ENCODE measurements at places on chromosomes 7 and 10.

GRCh38 chr10:114045136-114046086 is 1.7 kb downstream of the ADRB1 start:
- no peak for DNase-seq

DNA sequence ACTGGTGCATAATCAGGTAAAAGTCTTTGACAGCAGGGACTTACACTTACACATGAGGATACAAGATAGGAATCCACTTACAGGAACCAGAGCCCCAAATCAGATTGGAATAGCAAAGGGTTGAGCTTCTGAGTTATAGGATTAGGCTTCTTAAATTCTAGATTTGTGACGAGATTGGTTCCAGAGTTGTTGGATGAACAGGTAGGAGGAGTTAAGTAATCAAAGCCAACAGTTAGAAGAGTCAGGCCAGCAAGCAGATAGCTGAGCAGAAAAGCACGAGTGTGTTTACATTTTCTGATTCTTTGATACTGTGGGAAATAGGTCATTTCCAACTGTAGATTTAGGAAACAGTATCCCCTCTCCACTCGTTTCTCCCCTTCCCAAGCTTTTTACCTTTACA is 167.0 kb downstream of the MDFIC start:
- DNase-seq = no peak

DNA sequence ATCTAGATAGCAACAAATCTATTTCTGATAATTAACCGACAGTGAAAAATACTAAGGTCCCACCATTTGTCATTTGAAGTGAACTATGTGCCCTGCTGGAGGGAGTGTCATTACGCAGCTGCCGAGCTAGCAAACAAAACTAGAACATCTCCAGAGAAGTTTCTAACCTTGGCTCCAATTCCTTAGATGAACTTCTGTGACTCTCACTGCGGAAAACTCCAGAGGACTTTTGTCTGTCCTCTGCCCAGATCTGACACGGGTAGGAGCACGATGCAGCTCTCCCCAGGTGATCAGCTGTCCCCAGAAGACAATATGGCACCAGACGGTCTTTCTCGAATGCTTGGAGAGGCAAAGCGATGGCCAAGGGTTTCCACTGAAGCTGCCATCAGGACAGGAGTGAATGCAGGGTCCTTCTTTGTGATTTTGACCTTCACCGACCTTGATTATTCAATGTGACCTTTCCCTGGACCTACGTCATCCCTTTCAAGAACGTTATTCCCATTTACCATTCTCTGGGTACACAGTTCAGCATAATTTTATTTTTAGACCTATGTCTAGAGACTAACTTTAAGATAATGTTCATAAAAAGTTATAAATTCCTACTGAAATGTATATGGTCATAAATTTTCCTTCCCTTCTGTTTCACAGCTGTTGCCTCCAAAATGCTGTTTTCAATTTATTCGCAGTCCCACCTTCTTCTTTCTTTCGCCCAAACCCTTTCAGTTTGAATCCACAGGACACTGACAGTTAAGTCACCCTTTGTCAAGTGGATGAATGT is 116.7 kb upstream of the C7orf33 start:
- no peak for DNase-seq

- DNase-seq = no peak
Measured at GRCh38 chr7:51090411-51090810, 226.2 kb downstream of the COBL start.

- peak; percentile 82 for DNase-seq
Measured at GRCh38 chr10:101011517-101012423, 12.2 kb downstream of the LZTS2 start.

- DNase-seq = no peak
Measured at GRCh38 chr7:37360484-37360883, 88.2 kb downstream of the ELMO1 start.

DNA sequence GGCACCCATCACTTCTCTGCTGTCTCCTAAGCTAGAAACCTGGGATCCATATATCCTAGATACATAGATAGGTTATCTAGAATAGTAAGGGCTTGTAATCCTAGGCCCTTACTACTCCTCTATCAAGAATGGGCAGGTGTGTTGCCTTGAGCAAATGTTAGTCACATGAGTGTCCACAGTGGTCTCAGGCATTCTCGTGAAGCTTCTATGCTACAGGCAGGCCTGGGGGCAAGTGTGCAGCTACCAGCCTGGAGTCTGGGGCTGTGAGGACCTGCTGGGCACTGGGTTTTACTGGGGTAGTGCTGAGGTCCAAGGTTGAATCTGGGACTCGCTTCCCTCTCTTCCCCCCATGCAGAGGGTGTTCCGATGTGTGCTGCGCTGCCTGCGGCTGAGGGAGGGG is 91.4 kb downstream of the ABCC2 start:
- DNase-seq = no peak

DNA sequence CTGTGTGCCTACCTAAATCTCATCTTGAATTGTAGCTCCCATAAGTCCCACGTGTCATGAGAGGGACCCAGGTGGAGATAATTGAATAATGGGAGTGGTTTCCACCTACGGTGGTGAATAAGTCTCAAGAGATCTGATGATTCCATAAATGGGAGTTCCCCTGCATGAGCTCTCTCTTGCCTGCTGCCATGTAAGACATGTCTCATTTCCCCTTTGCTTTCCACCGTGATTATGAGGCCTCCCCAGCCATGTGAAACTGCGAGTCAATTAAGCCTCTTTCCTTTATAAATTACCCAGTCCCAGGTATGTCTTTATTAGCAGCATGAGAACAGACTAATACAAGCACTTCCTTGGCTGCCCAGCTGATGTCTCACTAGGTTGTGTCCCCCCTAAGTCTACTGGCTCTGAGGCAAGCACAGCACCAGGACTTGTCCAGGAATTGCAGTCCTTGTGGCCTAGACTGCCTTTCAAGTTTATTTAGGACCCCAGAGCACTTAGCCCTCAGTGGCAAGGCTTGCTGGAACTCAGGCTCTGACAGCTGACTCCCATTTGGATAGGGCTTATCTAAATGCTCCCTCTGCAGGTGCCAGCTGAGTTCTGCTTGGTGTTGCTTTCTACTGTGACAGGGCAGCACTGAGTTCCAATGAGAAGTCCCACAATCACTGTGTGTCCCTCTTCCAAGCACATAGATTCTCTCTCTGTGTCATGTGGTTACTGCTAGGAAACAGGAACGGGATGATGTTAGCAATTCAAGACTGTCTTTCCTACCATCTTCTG is 59.0 kb upstream of the TAS2R16 start:
- no peak for DNase-seq

GRCh38 chr7:43943417-43944187 is 17.4 kb downstream of the UBE2D4 start:
- no peak for DNase-seq

- no peak for DNase-seq
Measured at GRCh38 chr7:155455132-155455693, 2.7 kb upstream of the EN2 start.

GRCh38 chr7:126203185-126203584 is 1049.6 kb downstream of the GRM8 start:
- DNase-seq = no peak

DNA sequence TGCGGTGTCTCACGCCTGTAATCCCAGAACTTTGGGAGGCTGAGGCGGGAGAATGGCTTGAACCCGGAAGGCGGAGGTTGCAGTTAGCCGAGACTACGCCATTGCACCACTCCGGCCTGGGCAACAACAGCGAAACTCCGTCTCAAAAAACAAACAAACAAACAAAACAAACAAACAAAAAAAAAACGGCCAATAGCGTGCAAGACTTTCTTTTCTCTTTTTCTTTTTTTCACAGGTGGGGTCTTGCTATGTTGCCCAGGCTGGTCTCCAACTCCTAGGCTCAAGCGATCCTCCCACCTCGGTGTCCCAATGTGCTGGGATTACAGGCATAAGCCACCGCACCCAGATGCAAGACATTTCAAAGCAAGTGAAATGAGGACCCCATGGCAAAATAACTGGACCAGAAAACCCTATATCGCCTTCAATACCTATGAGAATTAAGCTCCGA is 1.6 kb downstream of the PSAP start:
- no peak for DNase-seq

DNA sequence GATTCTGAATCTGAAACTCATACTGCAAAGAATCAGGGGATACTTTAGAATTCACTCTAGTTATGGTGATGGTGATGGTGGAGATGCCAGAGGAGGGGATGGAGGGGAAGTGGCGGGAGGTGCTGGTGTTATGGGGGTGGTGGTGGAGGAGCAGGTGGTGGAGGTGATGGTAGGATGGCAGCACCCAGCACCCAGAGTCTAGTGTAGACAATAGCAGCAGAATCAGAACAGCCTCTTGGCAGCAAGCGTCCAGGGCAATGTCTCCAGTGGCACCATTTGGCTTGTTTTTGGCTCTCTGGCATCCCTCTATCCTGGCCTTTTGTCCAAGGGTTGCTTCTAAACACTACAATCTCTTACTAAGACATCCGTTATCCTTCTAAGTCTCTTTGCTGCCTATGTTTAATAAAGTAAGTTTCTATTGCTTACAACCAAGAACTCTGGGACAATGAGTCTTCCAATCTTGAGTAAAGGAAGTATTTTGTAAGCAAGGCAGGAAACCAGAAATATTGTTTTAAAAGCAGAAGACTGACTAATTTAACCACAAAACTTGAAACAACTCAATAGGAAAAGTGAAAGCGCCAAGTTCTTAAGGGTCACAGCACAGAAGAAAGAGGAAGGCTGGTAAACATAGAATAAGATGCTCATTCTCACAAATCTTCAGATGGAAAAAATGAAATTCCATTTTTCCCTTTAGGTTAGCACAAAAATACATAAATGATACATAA is 42.4 kb upstream of the GDF10 start:
- no peak for DNase-seq

- DNase-seq = no peak
Measured at GRCh38 chr10:65719790-65720189, 1206.0 kb upstream of the LRRTM3 start.

GRCh38 chr7:16970732-16971482 is 89.1 kb upstream of the AGR3 start:
- no peak for DNase-seq

GRCh38 chr7:128389618-128390329 is 20.0 kb downstream of the IMPDH1 start:
- DNase-seq = peak; percentile 20

DNA sequence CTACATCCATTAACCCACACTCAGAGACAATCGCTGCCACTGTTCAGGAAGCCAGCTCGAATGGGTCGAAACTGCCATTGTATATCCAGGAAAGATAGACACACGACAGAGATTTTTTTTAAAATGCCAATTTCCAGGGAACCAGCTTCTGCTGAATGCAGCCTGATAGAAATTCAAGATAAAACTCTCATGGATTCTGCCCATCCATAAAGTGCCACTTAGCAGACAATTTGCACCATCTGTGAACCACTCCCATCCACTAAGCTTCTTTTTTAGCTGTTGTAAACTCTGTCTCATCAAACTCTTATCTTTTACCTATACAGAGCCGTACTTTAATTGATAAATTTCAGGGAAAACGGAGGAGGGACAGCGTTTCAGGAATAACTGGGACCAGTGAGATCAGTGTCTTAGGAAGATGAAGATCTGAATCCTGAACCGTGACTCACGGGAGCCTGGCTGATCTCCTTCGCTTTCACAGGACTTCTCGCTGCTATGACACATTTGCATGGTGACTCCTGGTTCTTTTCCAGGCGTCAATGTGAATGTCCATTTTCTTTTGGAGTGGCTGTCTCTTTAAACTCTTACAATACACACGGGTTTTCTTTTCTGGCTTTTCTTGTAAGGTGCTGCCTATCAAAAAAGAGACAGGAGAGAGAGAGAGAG is 103.4 kb downstream of the FAM204A start:
- DNase-seq = no peak

- DNase-seq = no peak
Measured at GRCh38 chr7:18770822-18771221, 275.3 kb downstream of the HDAC9 start.

GRCh38 chr7:95046494-95047240 is 139.3 kb downstream of the PPP1R9A start:
- DNase-seq = no peak

GRCh38 chr7:32104766-32105165 is 34.6 kb upstream of the PDE1C start:
- DNase-seq = no peak

DNA sequence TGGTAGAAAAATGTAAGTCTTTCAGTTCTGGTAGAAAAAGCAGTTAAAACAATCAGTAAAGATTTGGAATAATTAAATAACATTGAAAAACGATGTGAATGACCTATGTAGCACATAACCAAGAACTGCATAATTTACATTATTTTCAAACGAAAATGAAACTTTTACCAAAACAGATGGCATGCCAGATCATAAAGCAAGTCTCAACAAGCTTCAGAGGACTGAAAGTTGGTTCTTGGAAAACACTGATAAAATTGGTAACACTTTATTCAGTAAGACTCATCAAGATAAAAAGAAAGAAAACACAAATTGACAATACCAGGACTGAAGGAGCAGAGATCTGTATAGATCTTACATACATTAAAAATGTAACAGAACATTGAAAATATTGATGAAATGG is 92.8 kb downstream of the VIPR2 start:
- DNase-seq = no peak

DNA sequence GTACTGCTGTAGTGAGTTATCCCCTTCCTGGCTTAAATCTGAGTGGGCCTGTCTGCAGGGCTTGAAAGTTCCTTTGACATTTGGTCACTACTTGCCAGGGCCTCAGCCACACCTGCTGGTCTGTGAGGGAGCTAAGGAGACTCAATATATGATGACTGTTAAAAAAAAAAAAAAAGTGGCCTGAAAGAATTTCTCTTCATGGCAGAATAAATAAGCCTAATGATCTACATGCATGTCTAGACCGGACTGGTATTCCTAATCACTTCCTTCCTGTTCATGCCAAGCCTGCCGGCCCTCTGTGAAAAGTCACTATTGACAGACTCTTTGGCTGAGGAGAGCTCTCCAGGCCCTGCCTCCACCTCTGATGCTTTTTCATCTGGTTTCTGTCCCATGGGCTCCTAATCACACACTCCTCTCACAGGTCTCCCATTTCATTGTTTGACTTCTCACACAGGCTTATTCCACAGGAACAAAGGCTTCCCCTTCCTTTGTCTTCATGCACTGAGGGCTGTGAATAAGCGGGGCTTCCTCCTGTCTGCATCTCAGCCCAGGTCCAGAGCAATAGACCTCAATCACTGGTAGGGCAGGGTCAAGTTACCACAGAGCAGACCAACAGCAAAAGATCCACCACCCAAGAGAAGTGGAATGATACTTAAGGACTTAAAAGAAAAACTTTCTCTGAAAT is 99.1 kb upstream of the SEC61G start:
- no peak for DNase-seq

GRCh38 chr10:89373916-89374711 is 3.7 kb upstream of the IFIT1B start:
- no peak for DNase-seq

- no peak for DNase-seq
Measured at GRCh38 chr7:123041101-123041500, 45.6 kb upstream of the TAS2R16 start.

- DNase-seq = peak; percentile 46
Measured at GRCh38 chr7:76220185-76221057, 18.7 kb downstream of the SRRM3 start.

DNA sequence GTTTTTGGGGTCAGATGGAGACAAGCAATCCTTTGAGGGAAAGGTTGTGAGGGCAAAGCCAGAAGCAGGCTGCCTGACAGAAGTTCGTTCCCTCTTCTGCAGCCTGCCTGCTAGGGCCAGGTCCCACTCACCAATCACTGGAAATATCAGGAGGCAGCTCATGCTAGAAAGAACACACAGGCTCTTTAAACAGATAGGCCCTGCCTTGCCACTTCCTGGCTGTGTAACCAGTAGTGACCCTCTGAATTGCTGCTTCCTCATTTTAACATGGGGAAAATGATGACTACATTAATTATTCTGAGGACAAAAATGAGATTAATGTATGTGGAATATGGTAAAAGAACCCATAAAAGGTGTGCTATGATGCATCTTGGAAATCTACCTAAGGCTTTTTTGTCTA is 50.5 kb upstream of the MRLN start:
- no peak for DNase-seq

GRCh38 chr7:103867874-103868273 is 121.6 kb downstream of the RELN start:
- DNase-seq = no peak
